ENCODE measurements at places on chromosomes 12 and 14.

- DNase-seq = no peak
These were observed 39.7 kb upstream of the TMEM260 start for GRCh38 chr14:56539862-56540261.

GRCh38 chr14:102962111-102962627, 39.7 kb downstream of the AMN start:
- no peak for DNase-seq

DNA sequence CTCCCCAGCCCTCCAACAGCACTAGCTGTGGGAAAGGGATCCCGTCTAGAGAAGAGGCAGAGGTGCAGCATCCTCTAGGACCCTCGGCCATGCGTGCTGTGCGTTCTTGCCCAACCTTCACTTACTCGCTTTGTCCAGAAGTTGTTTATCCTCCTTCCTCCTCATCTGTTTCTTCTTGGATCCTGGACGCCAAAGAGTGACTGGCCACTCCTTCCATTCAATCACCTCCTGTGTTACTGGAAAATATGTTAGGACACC, 140.5 kb downstream of the ZFP36L1 start:
- DNase-seq = no peak

GRCh38 chr14:106518054-106518943, 991.9 kb downstream of the TMEM121 start:
- no peak for DNase-seq

DNA sequence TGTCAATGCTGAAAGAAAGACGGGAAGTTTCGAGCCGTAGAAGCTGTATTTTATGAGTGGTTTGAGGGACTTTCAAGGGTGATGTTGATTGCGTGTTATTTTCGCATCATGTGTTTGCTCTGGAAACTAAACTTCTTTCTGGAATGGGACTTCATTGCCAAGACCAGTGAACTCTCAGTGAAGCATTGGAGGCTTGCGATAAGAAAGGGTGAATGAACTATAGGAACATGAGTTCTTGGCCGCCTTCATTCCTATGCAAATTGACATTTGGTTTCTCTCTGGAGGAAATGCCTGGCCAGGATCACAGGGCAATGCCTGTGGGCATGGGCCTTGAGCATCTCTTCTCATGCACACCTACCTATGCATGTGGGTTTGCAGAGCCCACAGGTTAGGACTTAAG, 372.7 kb downstream of the GLT1D1 start:
- no peak for DNase-seq

DNA sequence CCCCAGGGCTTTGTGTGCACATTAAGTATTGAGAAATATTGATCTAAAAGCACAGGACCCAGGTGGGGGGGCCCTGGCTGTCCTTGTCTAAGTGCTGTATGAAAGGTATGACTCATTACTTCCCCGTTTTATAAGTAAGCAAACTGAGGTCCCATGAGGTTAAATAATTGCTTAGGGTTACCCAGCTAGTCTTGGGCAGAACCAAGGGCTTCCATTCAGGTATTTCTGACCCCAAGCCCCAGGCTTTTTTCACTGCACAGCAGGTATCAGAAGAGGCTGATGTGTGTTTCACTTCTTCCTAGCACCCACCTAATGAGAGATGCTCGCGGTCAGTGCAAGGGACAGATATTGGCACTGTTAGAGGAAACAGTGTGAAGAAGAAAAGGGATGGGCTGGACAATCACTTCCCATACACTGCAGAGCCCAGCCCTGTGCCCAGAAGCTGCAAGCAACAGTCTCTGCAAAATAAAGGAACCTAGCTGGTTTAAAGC, 4.7 kb upstream of the TC2N start:
- no peak for DNase-seq

- DNase-seq = no peak
These were observed 194.5 kb downstream of the DPF3 start for GRCh38 chr14:72699443-72699842.

- no peak for DNase-seq
These were observed 318.1 kb upstream of the RTL1 start for GRCh38 chr14:101221549-101222160.

DNA sequence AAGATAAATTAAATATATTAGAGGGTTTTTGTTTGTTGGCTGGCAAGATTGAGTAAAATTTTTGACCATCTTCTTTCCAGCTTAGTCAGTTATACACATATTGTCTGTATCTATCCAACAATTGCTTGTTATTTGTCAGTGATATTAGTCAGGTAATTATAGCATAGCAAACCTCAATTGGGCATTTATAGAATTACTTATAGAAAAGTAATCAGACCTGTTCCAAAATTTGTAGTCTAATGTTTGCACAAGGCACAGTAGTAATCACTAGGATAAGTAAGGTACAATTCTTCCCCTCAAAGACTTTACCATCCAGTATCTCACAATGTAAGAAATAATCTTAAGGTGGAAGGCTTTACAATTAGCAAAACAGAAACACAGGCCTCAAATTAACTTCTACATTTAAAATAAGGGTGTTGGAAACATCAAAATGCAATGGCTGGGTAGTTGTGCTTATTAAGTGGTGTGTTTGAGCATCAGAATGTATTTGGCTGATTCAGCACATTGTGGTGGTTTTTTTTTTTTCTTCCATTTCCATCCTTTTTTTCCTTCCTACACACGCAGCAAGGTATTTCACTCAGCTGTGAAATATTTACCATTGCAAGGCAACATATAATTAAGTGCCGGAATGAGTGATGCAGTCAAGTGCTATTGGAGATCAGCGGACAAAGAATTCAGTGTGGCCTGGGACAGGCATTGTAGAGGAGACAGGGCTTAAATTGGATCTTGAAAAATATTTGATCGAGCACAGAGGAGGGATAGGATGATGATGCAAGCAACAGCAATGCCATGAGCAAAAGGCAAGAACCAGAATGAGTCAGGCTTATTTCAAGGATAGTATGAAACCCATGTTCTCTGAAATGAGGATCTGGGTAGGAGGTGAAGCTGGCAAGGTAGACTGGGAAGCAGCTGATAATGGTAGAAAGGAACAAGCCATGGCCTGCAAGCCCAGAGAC, 178.2 kb downstream of the AKAP6 start:
- no peak for DNase-seq

DNA sequence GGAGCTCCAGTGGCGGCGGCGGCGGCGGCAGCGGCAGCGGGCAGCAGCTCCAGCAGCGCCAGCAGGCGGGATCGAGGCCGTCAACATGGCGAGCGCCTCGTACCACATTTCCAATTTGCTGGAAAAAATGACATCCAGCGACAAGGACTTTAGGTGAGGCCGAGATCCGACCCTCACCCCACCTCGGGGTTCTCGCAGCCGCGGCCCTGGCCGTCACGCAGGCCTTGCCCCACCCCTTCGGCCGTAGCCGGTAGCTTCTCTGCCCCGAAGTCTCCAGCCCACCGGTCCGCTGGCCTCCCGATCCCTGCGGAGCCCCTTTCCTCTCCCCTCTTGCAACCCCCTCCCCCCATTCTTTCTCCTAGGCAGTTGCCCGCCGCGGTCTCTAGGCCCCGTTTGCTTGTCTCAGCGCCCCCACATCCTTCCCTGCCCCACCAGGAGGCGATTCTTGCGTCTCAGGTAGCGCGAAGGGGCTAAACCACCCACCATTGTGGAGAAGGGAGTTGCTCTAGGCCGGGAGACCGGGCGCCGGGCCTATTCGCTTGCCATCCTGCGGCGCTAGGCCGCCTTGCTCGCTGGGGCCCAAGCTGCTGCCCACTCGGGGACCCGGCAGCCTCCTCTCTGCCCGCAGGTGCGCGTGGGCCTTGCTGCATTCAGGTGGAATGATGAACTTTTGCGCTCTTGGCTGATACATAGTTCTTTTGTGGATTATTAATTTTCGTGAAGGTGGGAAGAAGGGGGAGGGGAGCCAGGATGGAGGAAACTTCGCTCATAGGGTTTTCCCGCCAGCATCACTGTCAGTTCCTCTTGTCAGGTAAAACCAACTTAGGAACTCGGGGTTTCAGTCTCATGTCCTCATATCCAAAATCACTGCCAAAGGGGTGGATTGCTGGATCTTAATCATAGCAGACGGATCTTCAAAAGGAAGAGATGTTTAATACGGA, 745 bp downstream of the CAND1 start:
- no peak for DNase-seq

DNA sequence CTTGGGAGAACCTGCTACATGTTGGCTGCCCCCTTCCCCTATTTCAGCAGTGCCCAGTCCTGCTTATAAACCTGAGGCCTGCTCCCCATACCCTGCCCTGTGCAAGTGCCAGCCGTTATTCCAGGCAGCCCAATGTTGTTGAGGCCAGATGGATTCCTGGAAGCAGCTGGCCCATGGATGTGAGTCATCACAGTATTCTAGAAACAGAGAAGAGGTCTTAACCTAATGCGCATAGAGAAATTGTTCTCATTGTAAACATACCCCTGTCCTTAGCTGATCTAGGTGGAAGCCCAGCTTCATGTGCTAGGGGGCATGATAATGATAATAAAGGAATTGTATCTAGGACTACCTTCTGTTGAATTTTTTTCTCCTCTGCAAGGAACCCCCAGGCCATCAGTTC, 69.7 kb downstream of the TSPAN11 start:
- DNase-seq = no peak

DNA sequence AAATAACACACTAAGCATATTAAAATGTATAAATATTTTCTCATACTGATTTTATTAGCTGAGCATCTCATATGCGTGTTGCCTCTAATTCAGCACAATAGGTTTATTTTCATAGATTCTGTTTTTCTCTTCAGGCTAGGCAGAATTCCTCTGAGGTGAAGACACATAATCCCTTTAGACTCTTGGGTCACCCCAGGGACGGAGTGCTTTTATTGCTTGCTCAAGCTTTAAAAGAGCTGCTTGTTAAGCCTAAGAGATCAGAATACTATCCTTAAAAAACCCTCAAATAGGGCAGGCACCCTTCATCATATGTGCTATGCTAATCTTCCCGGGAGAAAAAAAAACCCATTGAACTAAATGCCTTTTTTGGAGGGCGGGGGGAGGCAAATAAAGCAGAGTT, 390.1 kb downstream of the KCNH5 start:
- DNase-seq = no peak

DNA sequence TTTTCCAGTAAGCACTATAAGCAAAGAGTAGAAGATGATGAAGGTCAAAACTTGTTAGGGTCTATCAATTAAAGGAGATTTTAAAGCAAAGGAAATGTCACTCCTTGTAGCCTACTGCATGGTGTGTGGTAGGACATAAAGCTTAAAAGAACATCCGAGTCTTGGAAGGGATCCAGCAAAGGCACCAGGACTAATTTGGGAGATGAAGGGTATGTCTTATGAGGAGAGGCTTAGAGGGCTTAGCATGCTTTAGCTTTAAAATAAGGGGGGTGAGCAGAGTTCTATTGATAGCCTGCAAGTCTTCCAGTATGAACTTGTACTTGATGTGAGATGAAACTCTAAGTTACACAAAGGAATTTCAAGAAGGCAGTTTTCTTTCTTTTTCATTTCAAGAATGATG, 11.8 kb upstream of the MYBPC1 start:
- DNase-seq = no peak

- DNase-seq = no peak
These were observed 69.2 kb upstream of the RFLNA start for GRCh38 chr12:124225730-124226129.

GRCh38 chr12:98786653-98787052, 141.6 kb downstream of the APAF1 start:
- peak; percentile 81 for DNase-seq

DNA sequence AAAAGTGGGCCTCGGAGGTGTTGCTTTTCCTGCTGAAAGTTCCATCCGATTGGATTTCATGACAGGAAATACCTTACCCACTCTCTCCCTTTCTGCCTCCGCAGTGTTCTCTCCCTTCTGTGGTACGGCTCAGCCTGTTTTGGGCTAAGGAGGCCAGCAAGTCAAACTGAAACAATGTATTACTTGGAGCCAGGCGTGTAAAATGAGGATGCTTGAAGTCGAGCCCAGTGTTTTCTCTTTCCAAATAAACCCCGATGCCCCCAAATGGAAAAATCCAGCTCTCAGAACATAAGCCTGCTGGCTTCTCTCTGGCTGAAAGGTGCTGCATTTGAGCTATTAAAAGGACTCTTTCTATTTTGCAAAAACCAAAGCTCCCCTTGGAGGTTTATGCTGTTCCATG, 124.7 kb downstream of the ZNF664 start:
- no peak for DNase-seq

DNA sequence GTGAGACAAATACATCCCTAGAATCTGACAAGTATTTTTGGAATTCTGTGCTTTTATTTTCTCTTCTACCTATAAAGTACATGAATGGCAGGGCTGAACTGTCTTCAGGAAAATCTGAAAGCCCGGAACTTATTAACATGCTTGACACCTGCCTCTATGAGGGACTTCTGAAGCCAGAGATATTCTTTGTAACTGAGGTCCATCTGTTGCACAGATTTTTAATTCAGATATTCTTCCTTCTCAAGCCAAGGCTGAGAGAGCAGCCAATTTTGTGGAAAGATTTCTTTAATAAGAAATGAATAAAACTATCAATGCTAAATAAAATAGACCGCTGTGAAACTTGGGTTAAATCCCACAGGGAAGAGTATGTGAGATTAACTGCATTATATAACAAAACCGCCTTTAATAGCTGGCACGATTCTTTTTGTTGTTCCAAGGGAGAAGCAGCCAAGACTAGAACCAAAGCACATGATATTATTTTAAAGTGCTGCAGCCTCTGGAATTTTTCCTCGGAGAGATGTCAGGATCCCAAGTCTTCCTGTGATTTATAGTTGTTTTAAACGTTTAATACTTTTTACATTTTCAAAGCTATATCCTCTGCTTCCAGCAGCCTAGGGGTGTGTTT, 148.9 kb downstream of the CRADD start:
- DNase-seq = no peak

GRCh38 chr14:104136472-104137296, 1.7 kb upstream of the KIF26A start:
- no peak for DNase-seq

DNA sequence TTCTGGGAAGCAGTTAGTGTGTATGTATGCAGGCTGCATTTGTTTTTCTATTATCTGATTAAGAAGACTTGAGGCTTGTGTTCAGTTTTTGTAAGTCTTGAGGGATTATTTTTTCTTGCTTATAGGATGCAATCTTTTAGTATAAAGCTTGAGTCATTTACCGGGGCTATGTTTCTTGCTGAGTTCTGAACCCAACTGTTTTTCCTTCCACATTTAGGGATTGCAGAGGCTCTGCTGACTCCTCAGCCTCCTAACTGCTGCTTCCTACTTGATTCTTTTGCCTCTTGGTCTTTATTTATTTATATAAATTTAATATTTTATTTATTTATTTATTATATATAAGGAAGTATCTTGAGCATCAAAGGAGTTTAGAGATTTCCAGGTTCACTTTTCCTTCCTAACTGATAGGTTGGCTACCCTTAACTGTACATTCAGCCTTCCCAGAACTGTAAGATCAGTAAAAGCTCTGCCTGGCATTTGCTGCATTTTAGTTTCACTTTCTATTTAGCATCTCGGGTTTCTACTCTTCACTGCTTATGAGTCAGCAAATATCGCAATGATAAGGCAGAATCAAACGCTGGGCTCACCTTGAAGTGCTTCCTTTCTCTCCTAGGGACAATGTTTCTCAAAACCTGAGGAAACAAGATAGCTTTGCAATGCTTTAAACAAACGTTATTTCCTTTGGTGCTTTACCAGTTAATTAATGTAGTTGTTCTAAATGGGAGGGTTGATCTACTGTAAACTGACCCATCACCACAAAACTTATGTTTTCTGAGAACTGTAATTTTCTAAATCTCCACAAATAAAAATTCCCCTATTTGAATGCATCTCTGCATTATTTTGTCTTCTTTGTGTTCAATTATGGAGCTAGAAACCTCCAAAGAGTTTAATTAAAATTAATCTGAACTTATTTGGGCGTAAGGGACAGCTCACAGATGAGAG, 1183.7 kb upstream of the TMEM132C start:
- DNase-seq = peak; percentile 60
